ENCODE measurements at places on chromosomes 2 and 18. TPM values are rescaled to one million over a fixed set of nuclear protein-coding genes. Genes with fewer than 3 reads are reported as not detected.

GRCh38 chr18:46281185-46282176, 177.3 kb downstream of the HAUS1 start:
- peak; percentile 43 for DNase-seq
- H3K36me3 ChIP-seq: peaks cover 3% of the 10 kb centered on the region
- no peak overlapping the region for H3K4me3 ChIP-seq
- H3K27me3 ChIP-seq: no peaks in the 10 kb centered on the region
- peak overlapping the region; percentile 16 for H3K27ac ChIP-seq

DNA sequence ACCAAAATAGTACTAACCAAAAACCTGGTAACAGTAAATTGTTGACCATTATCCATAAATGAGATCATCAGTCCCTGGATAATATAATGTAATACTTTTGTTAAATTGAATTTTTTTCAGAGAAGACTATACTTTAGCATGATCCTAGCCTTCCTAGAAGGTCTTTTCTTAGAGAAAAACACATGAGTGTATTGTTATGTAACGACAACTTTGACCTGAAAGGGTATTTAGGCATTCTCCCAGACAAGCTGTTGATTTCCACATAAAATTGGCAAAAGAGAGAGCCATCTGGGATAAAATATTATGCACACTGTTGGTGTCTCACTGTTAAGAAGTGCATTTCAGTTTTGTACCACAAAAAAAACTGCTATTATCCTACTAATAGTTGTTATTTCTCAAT, 120.0 kb upstream of the MAPRE2 start:
- H3K27me3 ChIP-seq: peaks cover 17% of the 10 kb centered on the region
- DNase-seq: no peak
- H3K4me1 ChIP-seq: peaks cover 5% of the 10 kb centered on the region

Gene SP5
- total RNA-seq: not detected

Gene TGFA
- 1.9 TPM for total RNA-seq

Gene DLGAP1
- total RNA-seq: 1.6 TPM

Data from T-helper 17 cell (primary cell).